NCI-H1417 treated with DMSO at 0.1 percent for 48 hours (cell line): ENCODE measurements at places on chromosomes 2 and 18.

DNA sequence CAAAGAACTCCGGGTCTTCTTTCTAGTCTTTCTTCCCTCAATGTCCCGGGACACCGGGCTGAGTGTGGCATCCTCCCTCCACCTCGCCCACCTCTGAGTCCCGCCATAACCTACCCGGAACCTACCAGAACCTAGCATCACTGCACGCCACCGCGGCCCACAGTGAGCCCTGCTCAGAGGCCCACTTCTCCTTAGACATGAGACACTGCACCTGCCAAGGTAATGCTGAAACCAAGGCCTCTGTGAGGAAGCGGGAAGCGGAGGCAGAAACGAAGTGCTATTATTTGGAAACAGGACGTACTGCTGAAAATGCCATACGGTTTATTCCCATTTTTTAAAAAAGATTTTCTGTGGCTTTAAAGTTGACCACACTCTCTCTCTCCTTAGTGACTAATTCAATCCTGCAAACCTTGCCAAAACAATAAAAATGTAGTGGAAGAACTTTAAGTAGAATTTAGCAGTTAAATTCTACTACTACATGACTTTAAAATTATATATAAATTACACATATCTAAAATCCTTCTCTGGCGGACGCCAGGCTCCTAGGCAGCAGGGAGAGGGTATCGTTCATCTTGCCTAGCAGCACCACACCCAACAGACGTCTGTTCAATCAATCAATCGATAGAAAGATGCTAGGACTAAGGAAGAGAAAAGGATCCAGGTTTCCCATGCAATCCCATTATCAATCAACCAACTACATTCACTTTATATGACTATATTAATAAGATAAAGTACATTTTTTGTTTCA, 82.0 kb downstream of the ZNF516 start:
- DNase-seq, result no peak

DNA sequence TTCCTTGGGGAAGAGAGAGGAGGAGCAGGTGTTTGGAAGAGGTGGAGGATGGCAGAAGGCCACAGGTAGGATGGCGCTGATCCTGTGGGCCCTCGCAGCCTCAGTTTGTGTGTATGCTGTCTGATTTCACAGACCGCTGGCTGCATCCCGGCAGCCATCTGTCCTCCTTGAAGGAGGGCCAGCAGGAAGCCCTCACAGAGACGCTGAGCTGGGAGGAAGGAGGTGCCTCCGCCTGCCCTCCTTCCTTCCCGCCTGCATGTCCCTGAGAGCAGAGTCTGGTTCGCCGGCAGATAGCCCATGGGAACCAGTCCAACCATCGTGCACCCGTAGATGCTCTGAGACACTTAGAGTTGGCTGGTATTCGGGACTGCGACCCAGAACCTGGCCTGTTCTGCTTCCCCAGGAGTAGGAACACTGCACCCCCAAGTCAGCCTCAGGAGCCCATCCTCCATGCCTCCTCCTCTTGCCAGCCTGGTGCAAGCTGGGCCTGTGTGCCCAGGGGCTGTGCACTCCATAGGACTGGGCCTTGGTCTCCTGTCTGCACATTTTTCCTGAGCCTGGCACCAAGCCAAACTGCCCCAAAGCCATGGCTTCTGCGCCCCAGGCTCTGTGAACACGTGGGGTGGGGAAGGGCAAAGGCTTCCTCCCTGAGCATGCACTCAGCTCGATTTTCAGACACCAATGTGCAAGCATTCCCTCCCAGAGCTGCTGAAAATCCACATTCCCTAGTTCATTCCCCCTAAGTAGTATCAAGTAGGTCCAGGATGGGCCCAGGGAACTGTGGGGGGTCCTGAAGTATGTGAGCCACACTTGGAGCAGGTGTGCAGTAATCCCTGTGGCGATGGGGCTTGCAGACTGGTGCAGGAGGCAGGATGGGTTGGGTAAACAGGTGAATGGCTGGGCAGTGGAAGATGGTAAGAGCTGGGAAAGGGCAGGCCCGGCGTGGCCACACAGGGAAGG, 115.6 kb downstream of the SEPTIN10 start:
- DNase-seq, result no peak

DNA sequence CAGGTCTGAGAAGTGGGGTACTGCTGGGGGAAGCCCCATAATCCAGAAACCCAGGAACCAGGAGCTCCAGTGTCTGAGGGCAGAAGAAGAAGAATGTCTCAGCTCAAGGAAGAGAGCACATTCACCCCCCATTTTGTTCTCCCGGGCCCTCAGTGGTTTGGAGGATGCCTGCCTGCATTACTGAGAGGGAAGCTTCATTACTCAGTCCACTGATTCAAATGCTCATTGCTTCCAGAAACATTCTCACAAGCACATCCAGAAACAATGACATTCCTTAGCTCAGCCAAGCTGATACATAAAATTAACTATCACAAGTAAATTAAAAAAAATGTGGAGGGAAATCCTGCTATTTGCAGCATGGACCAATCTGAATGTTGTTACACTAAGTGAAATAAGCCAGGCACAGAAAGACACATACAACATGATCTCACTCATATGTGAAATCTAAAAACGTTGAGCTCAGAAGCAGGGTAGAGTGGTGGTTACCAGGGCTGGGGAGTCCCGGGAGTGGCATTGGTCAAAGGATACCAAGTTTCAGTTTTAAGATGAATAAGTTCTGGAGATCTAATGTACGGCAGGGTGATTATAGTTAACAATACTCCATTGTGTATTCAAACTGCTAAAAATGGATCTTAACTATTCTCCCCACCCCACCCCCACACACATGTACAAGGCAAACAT, 459.3 kb downstream of the GALR1 start:
- no peak for DNase-seq

DNA sequence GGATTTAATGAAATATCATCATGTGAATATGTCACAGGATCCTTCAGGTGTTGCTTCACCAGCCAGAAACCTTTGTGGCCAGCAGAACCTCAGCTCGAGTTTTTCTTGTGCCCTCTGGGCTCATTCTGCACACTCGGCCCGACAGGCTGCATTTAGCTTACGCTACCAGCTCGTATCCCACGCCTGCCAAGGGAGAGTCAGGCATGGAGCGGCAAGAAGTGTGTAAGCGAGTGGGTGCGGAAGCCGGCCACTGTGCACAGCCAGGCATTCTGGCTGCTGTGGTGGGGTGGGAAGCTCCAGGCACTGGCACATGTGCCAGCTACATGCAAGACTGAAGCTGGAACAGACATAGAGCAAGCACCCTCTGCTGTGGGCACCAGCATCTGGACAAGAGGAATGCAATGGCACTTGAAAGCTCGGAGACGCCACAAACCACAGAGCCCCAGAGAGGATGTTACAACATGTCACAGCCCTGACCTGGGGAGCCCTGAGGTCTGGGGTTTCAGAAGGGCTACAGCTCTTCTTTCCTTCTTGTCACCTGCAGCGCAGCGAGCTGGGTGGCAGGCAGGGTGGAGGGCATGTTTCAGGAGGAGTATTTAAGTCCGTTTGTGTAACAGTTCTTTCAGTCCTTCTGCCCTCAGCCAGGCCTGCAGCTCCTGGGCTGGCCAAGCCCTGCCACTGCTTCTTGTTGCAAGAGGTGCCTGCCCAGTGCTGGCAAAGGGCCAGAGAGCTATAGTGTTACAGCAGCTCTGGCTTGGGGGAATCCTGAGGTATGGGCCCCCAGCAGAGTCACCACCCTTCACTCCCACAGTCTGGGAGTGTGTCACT, 257.3 kb upstream of the HNMT start:
- no peak for DNase-seq

GRCh38 chr18:11823545-11823944, 27.7 kb upstream of the CHMP1B start:
- DNase-seq, result no peak

GRCh38 chr2:239997686-239998409, 27.3 kb downstream of the NDUFA10 start:
- no peak for DNase-seq

- no peak for DNase-seq
Measured at GRCh38 chr2:100283724-100284501, 38.4 kb downstream of the LONRF2 start.

- no peak for DNase-seq
Measured at GRCh38 chr2:236607471-236608187, 38.0 kb downstream of the ACKR3 start.

DNA sequence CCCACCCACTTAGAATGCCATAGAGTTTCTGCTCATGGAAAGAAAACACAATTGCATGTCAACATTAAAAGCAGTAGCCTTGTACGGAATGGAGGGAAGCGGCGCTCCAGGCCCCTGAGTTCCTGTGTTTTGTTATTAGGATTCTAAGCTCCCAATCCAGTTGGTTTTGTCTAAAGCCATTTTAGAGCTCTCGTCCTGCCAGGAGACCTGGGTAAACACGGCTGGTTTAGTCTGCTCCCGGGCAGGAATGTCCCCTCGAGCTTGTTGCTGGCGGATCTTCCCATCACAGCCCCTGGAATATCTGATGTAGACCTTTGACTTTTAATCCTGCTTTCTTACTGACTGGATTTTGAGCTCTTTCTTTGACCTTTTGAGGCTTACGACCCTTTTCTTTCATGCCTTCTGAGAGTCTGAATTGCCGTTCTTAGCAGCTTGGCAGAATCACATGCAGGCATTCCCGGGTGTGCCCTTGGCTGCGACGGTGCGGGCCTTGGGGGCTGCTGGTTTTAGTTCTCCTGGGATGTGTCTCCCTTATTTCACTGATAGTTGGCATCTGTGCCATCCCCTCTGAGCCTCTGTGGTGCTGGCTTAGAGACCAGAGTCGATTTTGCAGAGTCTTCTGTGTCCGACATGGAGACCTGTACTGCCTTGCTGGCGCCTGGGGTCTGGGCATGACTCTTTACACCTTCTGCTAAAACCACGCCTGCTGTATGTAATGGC, 25.4 kb downstream of the GREB1 start:
- no peak for DNase-seq

DNA sequence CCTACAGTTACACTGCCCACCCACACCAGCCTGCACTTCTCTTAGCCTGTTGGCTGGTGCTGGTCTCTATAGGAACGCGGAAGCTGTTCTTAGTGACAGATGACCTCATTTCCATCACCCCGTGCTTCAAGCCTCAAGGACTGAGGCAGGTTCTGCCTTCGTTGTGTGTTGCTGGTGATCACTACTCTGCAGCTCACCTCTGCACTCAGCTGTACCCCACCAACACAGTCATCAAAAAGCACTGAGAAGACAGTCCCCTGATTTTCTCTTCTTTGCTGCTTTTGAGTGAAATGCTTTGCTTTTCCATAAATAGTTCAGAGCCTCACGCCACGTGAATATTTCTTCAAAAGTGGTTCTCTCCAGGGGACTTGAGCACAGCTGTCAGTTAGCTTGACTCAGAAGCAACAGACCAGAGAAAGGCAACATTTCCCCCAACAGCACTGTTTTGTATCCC, 225.7 kb upstream of the CCDC150 start:
- DNase-seq, result no peak

DNA sequence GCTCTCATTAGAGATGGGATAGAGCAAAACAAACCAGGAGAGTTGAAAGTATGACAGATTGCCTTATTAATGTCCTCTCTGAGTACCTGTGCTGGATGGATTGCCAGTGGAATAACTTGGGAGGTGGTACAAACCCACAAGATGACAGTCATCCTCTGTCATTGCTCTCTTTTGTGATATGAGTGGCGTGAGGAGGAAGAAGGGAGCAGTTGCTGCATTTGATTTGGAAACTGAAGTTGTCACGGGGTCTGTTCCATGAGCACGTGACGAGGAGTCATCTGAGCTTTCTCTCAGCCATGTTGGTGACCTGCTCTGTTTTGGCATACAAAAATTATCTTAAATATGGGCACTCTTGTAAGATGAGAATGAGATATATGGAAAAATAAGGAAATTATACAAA, 204.9 kb downstream of the FAM210A start:
- DNase-seq, result no peak

GRCh38 chr18:30376515-30376914, 666.0 kb downstream of the DSC3 start:
- no peak for DNase-seq

GRCh38 chr2:191478799-191479679, 198.9 kb upstream of the NABP1 start:
- DNase-seq, result no peak

DNA sequence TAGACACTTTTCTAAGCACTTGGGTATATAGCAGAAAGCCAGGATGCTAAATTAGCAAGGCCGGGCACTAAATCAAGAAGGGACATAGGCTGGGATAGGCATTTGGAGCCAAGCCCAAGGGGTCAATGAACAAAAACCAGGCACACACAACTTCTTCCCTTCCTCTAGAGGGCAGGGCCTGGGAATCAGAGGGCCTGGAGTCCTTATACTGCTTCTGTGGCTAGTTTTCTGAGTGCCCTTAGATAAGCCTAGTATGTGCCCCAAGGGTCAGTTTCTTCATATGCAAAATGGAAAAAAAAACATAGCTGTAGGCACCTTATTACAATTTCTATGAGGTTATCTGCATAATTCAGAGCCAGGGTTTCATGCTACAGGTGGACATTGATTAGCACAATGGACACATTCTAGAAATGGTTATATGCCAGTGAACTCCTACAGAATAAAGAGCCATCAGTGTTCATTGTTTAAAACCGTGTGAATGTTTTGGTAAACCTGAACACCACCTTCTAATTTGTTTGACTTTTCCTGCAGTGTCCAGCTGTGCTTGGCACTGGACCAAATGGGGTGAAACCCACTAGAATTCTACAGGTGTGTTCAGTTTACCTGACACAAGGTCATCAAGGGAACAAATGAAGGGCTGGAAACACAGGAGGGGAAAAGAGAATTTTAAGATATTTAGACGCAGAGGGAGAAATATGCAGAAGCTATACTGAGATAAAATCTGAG, 49.6 kb downstream of the PAX8 start:
- peak; percentile 31 for DNase-seq

- no peak for DNase-seq
Measured at GRCh38 chr2:159232456-159233170, 53.9 kb downstream of the WDSUB1 start.

- DNase-seq, result no peak
Measured at GRCh38 chr2:172571245-172571644, 15.4 kb downstream of the PDK1 start.

- DNase-seq, result no peak
Measured at GRCh38 chr2:116645155-116645554, 1169.3 kb upstream of the DDX18 start.

DNA sequence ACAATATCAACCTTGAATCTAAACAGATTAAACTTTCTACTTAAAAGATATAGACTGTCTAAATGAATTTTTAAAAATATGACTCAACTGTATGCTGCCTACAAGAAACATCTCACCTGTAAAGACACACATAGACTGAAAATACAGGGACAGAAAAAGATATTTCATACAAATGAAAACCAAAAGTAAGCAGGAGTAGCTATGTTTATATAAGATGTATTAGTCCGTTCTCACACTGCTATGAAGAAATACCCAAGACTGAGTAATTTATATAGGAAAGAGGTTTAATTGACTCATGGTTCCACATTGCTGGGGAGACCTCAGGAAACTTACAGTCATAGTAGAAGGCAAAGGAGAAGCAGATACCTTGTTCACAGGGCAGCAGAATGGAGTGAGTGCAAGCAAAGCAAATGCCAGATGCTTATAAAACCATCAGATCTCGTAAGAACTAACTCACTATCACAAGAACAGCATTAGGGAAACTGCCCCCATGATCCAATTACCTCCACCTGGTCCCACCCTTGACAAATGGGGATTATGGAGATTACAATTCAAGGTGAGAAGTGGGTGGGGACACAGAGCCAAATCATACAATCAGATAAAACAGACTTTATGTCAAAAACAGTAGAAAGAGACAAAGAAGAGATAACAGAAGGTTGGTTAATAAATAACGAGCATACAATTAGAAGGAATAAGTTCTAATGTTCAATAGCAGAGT, 214.4 kb upstream of the SLC39A10 start:
- no peak for DNase-seq

GRCh38 chr2:26754972-26755670, 9.0 kb upstream of the SLC35F6 start:
- no peak for DNase-seq
